ENCODE measurements at places on chromosomes 7 and 10. TPM values are rescaled to one million over a fixed set of nuclear protein-coding genes. Genes with fewer than 3 reads are reported as not detected.

- H3K27ac ChIP-seq: no peak overlapping the region
- no peaks in the 10 kb centered on the region for H3K27me3 ChIP-seq
- no peaks in the 10 kb centered on the region for H3K4me1 ChIP-seq
Observed at GRCh38 chr10:77226853-77227565, 410.6 kb downstream of the KCNMA1 start.

- peaks cover 28% of the 10 kb centered on the region for H3K4me1 ChIP-seq
- peaks cover 27% of the 10 kb centered on the region for H3K36me3 ChIP-seq
- no peak for DNase-seq
Observed at GRCh38 chr7:100867776-100868485, 744 bp downstream of the TRIP6 start.

The VPS37D gene
- total RNA-seq: 0.81 TPM

- no peaks in the 10 kb centered on the region for H3K27me3 ChIP-seq
- no peak for DNase-seq
Observed at GRCh38 chr7:133165001-133165400, 83.1 kb upstream of the CHCHD3 start.

The GAD2 gene
- total RNA-seq: not detected

The ASZ1 gene
- total RNA-seq: not detected
